HS-5 (cell line): ENCODE measurements at places on chromosomes 5 and 9.

DNA sequence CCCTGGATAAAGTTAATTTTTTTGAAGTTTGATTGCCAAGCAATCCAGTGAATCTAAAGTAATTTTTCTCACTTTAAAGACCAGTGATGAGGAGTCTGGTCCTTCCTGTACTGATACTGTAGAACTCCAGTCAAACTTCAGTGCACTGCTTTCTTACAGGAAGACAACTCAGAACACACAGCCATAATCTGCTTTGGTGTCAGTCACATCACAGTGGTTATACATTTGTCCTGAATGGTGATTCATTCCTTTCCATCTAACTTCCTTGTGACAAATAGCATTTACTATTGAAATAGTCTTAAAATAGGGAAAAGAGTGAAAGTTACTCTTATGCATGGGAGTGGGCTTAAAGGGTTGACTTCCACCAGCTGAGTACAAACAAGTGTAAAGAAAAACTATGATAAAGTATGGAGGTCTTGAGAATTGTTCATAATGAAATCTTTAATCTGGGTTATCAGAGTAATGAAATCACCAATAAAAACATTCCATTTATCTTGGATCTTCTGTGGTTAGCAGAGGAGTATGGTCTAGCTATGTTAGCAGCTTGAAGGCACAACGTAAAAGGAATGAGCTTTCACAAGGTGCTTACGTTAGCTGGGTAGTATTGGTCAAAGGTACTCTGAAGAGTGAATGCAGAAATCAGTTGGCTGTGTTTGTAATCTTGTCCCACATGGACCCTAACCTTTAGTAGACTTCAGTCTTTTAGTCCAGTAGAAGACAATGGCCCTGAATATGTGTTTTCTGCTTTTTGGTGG lies 41.5 kb downstream of the DCP2 start:
- no peak for DNase-seq

DNA sequence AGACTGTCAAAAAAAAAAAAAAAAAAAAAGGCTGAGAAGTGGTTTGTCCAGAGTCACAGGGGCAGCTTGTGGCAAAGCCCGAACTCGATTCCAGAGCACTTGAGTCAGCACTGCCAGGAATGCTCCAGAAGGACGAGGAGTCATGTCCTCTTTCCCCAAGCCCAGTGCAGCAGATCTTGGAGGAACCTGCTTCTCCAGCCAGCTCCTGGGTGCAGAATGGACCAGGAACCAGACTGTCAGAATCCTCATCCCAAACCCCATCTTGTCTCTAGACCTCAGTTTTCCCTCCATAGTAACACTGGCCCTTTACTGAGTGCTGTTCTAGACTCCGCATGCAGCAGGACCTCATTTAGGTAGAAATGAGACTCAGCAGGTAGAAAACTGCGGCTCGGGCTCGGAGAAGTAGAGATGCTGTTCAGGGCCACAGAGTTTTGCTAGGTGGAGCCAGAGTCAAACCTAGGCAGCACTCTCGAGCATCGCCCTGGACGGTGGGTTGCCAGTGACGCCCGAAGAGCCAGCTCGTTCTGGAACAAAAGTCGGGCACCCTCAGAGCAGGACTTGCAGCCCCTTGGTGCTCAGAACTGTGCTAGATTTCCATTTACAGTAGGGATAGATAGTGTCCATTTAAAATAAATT lies 15.4 kb downstream of the CD74 start:
- DNase-seq = no peak

- no peak for DNase-seq
Observed at GRCh38 chr5:76529464-76530344, 93.5 kb downstream of the F2RL2 start.

- DNase-seq = no peak
Observed at GRCh38 chr9:128049843-128050242, 17.3 kb downstream of the NAIF1 start.

DNA sequence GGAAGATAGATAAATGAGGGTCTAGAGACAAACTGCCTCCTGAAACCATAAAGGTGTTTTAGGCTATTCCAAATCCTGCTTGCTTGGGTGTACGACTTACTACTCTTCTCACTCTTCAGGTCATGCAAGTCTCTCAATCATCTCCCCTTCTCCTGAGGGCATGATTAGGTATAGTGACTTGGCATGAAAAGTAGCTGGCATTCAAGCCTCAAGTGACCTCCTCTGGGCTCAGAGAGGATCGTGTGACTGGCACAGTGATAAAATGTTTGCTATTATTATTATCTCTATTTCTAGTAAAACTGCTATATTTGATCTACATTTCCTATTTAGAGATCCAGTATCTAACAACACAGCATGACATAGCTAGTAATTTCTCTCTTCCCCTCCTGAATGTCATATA lies 494.8 kb downstream of the SPOCK1 start:
- no peak for DNase-seq

DNA sequence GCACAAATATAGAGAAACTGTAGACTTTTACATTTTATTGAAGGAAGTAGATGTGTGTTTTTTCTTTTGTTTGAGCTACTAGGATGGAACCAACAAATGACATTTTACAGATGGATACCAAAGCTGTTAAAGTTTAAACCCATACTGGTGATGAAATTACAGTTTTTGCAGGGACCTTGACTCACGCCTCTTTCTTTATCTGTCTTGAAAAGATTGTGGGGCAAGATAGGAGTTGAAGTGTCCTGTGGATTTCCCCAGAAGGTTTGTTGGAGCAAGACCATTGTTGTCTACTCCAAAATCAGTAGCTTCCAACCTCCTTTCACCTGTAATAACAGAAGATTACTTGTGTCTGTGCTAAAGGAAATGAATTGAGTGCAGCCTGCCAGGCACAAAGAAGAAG lies 4.1 kb upstream of the C5orf63 start:
- DNase-seq = no peak

DNA sequence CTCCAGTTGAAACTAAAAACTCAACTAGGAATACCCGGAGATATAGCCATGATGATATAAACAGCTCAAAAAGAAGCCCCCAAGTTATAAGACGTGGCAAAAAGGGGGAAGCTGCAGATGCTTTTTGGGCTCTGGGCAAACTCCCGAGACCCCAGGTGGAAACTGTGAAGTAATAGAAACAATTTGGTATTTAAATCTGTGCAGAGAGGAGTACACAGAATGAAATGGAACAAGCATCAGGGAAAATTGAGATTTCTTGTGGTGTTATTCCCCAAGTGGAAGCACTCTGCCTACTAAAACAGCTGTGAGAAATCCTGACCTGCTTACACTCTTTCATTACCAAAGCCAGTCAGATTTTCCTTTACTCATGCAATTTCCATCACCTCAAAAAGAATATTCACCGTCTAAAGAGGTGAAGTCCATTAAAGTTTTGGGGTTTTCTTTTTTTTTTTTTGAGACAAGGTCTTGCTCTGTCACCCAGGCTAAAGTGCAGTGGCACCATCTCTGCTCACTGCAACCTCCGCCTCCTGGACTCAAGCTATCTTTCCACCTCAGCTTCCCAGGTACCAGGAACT lies 23.5 kb downstream of the SAXO1 start:
- DNase-seq = no peak

- no peak for DNase-seq
Observed at GRCh38 chr9:114299286-114300152, 23.4 kb upstream of the ORM1 start.

DNA sequence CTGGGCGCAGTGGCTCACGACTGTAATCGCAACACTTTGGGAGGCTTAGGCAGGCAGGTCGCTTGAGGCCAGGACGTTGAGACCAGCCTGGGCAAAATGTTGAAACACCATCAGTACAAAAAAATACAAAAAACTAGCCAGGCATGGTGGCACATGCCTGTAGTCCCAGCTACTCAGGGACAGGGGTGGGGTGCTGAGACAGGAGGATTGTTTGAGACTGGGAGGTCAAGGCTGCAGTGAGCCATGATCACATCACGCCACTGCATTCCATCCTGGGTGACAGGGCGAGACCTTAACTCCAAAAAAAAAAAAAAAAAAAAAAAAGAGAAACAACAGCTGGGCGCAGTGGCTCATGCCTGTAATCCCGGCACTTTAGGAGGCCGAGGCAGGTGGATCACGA lies 23.7 kb downstream of the DCAF12 start:
- no peak for DNase-seq
